Esophagus squamous epithelium (tissue), 5 donors: ENCODE measurements at places on chromosomes 4 and X.

DNA sequence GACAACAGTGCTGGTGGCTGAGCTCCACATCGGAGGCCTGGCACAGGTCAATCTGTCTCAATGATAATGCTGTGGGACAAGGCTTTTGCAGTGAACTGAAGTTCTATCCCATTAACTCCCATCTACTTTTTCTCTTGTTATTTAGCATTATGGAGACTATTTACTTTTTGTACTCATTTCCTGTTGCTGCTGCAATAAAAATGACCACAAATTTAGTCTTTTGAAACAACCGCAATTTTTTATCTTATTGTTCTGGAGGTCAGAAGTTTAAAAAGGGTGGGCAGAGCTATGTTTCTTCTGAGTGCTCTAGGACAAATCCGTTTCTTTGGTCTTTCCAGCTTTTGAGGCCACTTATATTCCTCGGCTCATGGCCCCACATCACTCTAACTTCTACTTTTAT, 111.0 kb upstream of the PITX2 start:
- no peak for DNase-seq

- DNase-seq: no peak
Measured at GRCh38 chr4:53055716-53056403, 193.7 kb downstream of the RASL11B start.

DNA sequence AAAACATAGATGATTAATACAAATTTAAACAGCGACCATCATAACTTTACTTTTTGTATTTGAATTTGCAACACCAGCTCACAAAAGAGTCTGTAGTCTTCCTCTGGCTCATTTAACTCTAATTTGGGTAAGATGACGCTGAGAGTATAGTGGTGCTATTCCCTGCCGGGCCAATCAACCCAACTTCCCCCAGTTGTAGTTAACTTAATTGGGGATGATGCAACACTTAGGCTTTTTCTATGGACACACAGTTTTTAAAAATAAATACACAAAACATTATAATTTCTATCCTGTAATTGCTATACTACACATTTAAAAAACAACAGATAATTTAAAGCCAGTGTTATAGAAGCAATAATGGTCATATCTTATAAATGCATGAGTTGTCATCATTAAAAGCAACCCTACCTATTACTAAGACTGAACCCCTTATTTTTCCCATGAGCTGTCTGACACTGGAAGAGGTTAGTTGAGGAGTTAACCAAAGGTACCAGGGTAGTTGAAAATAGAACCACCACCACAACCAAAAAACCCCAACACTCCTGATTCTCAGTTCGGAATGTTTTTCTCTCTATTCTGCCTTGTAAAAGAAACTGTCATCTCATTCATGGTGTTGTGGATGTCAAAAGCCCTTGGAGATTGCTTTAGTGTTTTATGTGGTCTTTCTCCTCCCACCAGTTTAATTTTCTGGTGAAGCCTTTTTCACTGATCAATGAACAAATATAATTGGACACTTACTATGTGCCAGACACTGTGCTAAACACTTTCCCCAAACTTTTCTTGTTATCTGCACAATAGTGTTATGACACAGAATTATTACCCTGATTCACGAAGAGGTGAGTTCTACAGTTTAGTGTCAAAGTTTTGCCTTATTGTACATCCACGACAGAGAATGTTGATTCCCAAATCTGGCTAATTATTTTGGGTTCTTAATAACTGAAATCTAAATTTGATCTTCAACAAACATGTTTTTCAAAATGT, 61.5 kb upstream of the RAPGEF2 start:
- no peak for DNase-seq

- no peak for DNase-seq
Measured at GRCh38 chrX:10619425-10620046, 849 bp downstream of the MID1 start.

GRCh38 chrX:40467454-40467853, 113.3 kb upstream of the ATP6AP2 start:
- DNase-seq: no peak

- no peak for DNase-seq
Measured at GRCh38 chrX:115689931-115690330, 129.0 kb downstream of the PLS3 start.

- no peak for DNase-seq
Measured at GRCh38 chr4:1295405-1296055, 5.8 kb downstream of the MAEA start.

DNA sequence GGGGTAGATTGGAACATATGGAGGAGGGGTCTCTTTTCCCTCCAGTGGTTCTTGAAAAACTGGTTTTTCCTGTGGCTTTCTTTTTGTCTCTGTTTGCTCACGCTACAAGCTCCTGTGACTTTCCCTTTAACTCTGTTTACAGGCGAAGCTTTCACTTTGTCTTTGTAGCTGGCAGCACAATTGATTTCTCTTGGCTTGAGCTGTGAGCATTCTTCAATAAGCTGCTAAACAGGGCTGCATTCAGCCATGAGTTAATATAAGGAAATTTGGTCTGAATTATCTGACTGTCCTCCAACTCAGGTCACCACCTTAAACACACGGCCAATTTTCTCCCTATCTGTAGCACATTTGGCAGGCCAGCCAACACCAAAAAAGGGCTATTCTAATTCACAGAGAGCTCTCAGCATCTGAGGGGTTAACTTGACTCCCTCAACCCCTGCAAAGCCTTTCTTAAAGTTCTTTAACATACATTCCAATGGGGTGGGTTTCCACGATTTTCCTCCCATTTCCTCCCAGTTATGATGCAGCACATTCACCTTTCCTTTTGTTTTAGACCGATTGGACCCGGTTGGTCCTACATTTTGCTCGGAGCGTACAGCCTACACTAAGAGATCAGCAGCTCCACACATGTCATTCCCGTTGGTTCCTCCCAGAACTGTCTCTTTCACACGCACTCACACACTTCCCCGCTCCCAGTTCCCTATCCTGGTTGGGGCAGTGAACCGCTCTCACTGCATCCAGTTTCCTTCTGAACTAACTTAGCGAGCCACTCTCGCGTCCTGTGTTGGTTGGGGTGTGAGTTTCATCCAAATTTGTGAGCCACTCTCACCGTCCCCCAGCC, 45.4 kb downstream of the UGT2A3 start:
- no peak for DNase-seq

GRCh38 chr4:53505947-53506346, 85.3 kb downstream of the LNX1 start:
- no peak for DNase-seq

DNA sequence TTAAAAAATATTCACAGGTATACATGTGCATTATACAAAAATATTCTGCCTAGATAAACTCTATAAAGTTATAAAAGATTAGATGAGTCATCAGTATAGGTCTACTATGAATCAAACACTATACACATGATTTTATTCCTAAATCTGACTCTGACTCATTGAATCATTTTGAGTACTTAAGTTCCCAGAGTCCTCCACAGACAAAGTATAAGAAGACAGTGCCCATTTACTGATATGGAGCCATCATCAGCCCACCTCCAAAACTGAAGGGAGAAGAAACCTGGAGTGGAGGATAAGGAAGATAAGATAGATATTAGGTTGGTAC, 28.7 kb upstream of the ANTXR2 start:
- no peak for DNase-seq

DNA sequence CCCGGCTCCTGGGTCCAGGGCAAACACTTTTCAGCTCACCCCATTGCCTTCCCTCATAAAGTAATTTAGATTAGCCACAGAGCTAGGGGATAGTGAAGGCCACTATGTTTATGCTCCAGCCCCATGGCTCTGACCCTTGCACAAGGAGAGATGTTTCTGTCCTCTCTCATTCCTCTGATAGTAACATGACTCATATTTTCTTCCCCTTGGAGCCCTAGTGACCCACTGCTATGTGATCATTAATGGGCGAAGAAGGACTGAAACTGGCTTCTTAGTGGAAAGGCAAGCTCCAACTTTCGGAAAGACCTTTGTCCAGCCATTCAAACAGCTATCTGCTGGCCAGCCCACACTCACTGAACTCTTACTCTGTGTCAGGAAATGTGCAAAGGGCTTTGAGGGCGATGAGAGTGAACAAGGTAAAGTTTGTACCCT, 12.3 kb downstream of the CLDN2 start:
- no peak for DNase-seq

- DNase-seq: no peak
Measured at GRCh38 chr4:152936446-152937335, 568 bp downstream of the FHDC1 start.

DNA sequence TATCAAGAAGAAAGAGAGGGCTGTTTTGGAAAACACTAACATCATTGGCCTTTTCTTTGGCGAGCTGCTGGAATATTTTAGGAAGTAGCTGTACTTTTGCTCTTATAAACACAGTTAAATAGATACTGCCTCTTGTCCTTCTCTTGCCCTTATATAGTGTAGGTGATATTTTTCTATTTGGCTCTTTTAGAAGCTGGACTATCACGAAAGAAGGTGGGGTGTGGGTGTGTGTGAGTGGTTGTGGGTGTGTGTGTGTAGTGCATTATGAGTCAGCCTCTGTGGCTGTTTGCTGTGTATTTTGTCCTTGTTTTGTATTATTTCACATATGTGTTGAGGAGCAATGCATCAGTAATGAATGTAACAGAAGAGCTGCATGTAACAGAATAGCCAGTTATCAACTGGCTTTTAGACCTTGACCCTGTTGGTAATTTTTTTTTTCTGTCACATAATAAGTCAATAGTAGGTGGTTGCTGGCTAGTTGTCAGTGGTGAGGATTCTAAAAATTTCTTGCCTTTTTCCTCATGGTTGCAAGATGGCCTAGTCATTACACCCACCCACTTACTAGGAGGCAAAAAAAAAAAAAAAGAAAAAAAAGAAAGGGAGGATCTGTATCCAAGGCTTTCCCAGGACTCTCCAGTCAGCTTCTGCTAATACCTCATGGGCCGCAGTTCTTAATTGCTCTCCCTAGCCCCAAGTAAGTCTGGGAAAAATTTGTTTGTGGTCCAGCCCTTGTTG, 23.8 kb downstream of the ARHGAP10 start:
- DNase-seq: no peak

DNA sequence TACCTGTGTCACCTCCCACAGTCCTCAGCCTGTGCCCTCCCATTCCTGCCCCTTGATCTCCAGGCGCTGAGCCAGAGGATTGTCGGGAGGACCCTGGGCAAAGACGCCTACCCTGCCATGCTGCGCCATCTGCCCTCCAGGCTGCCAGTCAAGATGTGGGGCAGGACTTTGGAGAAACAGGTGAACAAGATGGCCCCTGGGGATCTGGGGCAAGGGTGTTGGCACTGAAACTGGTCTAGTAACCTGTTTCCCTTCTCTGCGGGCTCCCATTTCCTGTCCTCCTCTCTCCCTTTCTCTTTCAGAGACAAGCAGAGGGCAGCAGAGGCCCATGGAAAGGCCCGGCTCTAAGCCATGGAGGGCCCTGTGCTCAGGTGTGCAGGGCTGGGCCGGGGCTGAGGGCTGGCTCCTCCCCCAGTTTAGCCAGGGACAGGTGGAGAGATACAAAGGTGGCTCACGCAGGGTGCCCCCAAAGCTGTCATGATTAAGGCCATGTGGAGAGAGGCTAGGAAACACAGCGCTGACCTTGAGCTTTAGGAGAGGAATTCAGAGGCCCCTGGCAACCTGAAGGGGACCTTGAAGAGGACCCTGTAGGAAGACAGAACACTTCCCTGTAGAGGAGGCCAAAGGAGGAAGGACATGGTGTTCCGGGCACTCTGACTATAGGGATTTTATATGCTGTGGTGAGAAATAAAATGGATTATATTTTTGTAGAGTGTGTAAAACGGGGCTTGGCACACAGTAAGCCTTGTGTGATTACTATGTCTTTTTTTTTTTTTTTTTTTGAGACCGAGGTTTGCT, at the start of gene GLOD5:
Gene GLOD5 (plus strand): TSS at position 74 of the 798 bp plus-strand sequence. CDS start 44 bp downstream, at position 118.
- no peak for DNase-seq

DNA sequence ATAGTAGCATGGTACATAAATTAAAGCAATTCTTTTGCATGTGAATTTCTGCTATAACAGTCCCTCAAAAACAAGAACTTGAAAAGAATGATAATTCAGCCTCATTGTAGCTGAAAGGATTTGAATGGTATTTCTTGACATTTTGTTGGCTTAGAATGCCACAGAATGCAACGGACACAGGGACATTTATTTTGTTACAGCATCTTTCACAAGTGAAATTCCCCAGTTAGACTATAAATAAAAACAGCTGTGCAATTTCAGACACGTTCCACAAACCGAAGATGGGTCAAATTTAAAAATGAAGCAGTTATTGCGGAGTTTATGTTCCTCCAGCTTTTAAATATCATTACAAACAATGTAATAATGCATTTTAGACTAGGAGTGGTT, 82.8 kb upstream of the AMELX start:
- no peak for DNase-seq

DNA sequence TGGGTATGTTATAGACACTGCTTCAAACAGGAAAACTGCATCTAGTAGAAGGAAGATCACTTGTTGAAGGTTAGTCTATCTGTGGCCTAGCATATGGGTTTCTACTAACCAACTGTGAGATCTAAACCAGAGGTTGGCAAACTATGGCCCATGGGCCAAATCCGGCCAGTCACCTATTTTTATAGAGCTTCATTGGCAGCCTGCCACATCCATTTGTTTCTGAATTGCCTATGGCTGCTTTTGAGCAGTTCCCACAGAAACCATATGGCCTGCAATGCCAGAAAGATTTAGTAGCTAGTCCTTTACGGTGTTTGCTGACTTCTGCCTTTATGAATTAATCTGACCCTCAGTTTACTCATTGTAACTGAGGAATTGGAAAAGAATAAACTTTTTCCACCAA, 71.1 kb downstream of the MID1 start:
- DNase-seq: no peak

- DNase-seq: no peak
Measured at GRCh38 chrX:37302569-37302968, 46.6 kb upstream of the PRRG1 start.

- no peak for DNase-seq
Measured at GRCh38 chrX:136761421-136761820, 19.3 kb downstream of the ARHGEF6 start.

- DNase-seq: peak; percentile 1
Measured at GRCh38 chrX:79366873-79367749, at the start of gene ITM2A. ITM2A (minus strand) TSS chrX:79367334; CDS start chrX:79367215, 119 bp downstream.

DNA sequence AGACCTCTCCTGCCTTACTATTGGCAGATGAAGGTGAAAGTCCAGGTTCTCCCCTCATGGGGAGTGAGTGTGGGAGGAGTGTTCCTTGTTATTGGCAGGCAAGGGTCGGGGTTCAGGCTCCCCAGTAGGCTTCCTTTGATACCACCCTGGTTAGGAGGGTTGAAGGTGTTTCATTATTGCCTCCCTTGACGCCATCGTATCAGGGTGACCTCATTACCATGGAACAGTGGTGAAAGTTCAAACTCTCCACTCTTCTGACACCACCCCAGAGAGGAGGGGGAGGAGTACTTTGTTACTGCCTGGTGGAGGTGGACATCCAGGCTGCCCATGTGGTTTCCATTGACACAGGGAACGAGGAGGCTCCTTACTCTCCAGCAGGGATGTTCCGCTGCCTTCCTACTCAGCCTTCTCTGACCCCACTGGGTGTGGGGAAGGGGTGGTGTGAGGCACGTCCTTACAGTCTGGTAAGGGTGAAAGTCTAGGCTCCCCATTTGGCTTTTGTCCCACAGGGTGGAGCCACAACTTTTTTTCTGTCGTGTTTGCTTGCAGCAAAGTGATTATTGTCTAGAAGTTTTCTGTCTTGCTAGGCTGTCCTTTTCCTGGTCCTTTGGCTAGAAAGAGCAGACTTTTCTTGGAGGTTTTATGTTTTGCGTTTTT, 37.2 kb upstream of the USP9X start:
- no peak for DNase-seq
